AML-193 (cell line): ENCODE measurements at places on chromosomes 7 and 10.
A peak's percentile ranks its signal among the peaks of the same experiment; 100 is the strongest.

GRCh38 chr10:113131613-113132261 is 181.7 kb downstream of the TCF7L2 start:
- DNase-seq, result no peak

- no peak for DNase-seq
Measured at GRCh38 chr10:11884706-11885423, 61.7 kb downstream of the PROSER2 start.

DNA sequence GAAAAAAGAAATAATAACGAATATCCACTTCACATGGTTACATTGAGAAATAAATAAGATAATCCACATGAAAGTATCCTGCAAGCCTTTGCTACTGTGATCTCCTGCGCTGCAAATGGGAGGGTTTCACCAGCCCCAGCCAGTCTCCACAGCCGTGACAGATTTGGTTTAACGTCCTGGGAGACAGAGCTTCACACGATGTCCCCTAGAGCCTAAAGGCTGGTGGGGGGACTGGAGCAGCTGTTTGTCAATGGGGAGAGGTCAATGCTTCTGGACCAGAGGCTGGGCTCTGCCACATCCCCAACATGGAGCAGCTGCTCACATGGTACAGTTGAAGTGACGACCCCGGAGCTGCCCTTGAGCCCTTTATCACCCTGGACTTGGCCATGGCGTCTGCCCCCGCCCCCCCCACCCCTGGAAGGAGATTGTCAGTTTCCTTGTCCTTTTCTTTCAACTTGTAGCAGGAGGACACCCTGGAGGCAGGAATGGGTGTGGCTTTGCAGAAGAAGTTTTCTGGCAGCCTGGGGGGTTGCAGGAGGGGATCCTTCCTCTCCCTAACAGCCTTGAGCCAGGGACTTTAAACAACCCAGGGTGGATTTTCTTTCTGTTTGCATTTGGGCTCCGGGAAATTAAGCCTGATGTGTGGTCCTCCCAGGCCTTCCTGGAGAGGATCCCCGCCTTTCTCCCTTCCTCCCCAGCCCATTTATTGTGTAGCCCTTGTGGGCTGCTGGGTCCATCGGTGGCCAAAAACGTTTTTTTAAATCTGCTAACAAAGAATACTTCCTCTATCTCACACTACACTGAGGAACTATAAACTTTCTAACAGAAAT is 37.0 kb upstream of the MXI1 start:
- DNase-seq, result peak; percentile 34

GRCh38 chr10:132313305-132313704 is 5.6 kb upstream of the STK32C start:
- DNase-seq, result no peak

DNA sequence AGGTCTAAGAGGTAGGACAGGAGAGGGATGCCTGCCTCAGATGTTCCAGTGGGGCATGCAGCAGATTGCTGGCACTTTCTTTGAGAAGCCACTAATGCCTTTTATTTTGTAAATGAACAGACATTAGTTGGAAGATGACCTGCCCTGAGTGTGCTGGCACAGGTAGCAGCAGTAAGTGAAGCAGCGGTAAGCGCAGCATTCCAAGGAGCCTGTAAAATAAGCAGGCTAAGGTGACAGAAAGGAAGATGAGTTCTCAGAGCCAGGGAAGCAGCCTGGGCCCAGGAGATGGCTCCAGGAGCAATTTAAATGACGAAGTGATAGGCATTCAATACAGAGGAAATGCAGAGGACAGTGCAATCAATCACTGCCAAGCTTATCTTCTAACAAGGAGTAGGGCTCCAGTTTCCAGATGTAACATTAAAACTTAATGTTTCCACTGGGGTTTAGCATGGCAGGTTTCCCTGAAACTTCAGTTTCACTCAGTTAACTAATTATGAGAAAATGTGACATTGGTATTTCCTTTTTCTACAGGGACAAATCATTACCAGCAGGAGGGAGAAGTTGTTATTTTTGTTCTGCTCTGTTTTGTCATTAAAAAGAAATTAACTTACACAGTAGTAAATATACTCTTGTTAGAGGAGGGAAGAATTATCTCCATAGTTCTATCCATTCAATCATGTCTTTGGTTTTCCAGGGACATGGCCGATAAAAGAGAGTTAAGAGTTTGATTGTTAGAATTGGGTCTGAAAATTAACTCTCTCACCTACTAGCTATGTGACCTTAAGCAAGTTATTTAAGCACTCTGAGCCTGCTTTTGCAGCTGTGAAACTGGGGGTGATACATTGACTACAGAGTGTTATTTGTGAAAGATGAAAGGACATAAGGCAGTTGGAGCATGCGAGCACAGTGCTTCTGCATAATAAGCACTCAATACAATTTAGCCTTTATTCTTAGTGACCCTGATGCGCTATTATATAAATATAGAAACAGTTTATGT is 96.6 kb upstream of the PTN start:
- DNase-seq, result no peak

DNA sequence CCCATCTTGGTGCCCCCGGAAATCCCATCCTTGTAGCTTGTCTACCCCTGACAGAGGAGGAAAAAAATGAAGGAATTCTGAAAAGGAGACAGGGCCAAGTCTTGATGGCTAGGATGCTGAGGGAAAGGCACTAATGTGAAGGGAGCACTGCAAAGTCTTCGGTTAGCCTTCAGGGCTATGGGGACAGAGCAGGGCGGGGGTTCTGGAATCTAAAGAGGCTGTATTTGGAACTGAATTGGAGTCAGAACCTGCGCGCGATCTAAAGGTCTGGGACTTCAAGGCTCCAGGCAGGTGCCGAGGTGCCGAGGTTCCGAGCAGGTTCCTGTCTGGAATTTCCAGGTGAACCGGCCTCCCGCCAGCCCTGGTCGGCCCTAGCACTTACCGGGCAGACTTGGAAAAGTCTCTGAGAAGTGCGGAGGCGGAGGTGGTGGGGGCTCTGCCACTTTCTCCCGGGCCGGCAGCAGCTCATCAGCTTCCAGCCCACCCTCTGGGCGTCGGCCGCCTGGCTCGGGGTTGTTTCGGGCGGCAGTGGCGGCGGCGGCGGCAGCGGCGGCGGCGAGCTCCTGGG is 781 bp downstream of the GBX1 start:
- DNase-seq, result no peak

- no peak for DNase-seq
Measured at GRCh38 chr7:139094596-139094995, 14.9 kb downstream of the ZC3HAV1 start.

DNA sequence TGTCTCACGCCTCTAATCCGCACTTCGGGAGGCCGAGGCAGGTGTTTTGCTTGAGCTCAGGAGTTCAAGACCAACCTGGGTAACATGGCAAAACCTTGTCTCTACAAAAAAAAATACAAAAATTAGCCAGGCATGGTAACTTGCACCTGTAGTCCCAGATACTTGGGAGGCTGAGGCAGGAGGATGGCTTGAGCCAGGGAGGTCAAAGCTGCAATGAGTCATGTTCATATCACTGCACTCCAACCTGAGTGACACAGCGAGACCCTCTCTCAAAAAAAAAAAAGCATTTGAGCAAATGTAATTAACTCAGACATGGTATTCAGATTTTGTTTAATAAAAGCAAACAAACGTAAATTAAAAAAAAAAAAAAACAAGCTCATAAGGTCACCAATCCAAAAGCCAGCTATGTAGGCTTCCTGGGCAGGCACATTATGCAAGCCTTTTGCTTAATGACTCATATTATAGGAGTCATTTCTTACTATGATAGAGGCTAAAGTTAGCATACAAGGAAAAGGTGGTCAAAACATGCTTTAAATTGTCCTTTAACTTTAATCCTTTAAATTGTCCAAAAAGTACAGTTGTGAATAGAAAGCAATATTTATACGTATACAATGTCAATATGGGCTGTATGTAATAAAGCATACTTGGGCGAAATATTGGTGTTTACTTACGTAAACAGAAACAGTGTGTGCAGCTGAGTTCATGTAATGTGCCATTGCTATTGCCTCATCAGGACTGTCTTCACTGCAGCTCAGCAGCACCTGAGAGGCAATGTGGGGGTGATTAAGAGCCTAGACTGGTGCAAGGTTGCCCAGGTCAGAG is 13.0 kb downstream of the AKR1D1 start:
- no peak for DNase-seq

- DNase-seq, result no peak
Measured at GRCh38 chr10:69891057-69891617, 89.4 kb downstream of the COL13A1 start.

- no peak for DNase-seq
Measured at GRCh38 chr10:44471410-44471809, 86.5 kb upstream of the CXCL12 start.

GRCh38 chr7:151565541-151565940 is 45.8 kb upstream of the RHEB start:
- no peak for DNase-seq

DNA sequence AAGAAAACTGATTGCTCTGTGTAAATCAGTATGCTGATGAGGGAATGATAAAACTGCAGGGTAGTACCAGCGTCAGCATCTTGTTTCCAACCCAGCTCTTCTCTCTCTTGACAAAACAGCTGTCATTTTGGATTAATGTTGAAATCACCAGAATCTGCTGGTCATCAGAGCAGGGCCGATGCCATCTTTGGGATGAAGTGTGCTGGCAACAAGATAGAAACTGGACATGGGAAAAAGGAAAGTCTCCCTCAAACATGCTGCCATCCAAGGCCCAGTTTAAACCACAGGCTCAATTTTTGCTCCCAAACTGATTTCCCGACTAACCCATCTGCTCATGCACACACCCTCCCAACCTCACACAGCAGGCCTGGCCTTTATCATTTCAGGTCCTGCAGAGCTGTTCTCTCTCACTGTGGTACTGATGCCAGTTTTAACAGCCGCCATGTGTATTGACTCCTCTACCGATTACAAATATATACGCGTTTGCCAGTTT is 285.2 kb downstream of the AUTS2 start:
- DNase-seq, result no peak

DNA sequence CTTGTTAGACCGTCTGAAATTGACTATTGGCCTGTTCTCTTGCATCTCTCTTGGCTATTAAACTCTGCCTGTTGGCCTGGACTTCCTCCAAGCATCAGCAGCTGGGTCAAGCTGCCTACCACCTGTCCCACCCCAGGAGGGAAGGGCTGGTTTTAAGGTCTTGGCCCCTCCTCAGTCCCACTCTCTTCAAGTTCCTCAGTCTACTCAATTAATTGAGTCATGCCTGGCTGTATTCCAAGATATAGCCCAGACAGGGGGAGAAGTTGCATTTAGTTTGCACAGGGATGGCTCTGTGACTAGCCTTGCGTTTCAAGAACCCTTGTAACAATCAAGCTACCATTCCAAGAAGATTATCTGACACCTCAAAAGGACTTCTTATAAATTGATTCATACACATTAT is 113.8 kb upstream of the GLI3 start:
- no peak for DNase-seq

DNA sequence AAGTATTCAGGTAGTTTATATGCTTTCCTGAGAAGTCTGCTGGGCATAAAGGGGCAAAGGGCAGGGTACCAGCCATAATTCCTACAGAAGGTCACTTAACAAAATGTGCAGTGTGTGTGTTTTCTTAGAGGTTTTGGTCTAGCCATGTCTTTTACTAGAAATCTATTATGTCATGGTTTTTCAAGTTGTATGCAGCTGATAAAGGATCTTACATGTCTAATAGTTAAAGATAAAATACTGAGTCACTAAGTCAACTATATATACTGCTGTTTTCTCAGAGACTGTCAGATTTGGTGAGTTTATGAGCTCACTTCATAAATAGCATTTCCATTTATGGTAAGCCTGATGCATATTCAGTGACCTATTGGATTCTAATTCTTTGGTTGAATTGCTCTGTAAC is 7.7 kb downstream of the CASP2 start:
- DNase-seq, result no peak

- DNase-seq, result peak; percentile 97
Measured at GRCh38 chr7:30159698-30160143, 24.9 kb downstream of the MTURN start.

DNA sequence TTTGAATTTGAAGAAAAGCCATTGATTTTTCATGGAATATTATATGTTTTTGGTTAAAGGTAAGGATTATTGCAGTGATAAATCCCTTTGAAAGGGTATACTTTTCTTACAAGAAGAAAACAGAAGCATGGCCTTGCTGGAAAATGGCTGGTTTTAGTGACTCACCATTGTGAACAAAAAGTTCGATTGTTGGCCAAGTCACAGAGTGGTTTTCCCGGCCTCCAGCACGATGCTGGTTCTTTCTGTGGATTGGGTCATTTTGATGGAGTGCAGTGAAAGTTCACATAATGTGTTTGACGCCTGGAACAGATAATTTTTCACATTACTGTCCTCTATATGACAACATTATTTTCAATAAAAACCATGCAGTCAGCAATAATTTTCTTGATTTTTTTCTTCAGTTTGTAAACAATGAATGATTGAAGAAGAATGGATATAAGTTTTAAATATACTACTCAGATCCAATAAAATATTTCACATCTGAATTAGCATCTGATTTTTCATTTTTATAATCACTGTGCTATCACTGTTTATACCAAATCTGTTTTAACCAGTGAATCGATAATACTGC is 60.9 kb downstream of the RBM20 start:
- DNase-seq, result no peak

DNA sequence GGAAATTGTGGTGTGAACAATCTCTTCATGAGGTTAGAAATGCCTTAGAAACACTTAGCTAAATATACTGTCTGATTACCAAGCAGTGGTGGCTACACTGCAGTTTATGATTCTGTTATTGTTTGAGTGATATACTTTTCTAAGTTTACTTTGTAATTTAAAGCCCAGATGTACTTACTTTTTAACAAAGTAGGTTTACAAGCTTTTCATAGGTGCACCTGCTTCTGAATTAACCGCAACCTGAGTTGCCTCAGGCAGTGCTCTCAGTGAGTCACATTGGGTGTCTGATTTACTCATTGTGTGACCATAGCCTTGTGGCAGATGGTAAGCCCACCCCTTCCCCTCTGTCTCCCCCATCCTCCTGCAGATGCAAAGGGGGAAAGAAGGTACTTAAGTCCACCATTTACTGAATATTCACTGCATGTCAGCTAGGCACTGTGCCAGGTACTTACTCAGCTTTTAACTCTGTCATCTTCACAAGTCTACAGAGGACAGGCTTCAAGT is 9.0 kb downstream of the MTURN start:
- no peak for DNase-seq

DNA sequence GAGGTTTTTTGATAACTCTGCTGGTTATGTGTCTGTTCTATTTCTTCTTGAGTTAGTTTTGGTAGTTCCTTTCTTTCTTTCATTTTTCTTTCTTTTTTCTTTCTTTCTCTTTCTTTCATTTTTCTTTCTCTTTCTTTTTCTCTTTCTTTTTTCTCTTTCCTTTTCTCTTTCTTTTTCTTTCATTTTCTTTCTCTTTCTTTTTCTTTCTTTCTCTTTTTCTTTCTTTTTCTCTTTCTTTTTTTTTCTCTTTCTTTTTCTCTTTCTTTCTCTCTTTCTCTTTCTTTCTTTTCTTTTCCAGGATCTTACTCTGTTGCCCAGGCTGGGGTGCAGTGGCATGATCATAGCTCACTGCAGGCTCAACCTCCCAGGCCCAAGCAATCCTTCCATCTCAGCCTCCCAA is 20.4 kb upstream of the RHBDD2 start:
- no peak for DNase-seq

GRCh38 chr7:43584195-43584586 is 1.3 kb downstream of the STK17A start:
- DNase-seq, result peak; percentile 68

GRCh38 chr10:75187961-75188426 is 22.6 kb upstream of the VDAC2 start:
- peak; percentile 56 for DNase-seq
